ENCODE measurements at places on chromosomes 5 and 9.

DNA sequence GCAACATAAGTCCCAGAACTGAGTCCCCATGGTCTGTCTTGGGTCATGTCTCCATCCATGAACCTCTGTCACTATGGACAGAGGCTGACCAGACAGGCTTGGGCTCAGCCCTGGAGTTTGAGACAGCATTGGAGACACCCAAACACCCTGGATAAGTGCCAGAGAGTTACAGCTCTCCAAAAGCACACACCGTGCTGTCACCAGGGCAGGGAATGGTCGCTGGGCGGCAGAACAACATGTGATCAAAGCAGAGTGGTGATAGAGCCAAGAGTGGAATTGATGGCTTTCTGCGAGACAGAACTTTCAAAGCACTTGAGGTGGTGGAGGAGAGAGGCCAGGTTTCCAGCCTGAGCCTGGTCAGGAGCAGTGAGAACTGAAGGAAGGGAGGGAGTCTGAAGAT is 50.1 kb downstream of the DRD1 start:
- no peak for DNase-seq

DNA sequence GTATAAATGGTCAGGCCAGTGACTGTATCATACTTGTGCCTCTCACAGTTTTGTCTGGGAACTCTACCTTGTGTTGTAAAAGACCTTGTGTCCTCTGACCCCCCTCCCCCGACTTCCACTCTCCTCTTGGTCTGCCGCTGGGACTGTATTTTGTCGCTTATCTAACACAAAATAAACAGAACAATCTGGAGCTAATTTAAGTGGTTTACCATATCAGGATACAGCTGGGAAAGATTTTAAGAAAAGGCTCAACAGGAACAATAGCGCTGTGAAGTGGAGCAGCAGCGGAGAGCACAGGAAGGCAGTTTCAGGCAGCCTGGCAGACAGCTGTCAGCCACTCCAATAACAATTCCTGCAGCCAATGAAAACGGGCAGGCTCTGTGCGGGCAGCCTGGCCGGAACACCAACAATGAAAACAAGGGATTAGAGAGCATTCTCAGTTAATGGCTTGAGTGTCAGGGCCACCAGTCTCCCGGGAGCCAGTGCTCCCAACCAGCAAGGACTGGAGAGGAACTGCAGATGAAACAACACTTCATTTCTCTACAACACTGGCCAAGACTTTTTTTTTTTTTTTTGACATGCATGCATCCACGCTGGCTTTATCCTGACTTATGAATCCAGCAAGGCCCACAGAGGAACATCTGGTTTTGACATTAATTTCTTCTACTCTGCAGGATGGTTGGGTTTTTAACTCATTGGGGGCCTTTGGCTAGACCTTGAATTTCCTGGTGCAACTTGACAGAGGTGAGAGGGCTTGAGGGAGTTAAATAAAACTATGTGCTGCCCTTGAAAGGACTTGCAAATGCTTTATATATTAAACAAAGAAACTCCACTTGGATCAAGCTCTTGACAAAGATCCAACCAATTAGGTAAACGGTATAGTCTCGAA is 76.7 kb downstream of the ARSB start:
- DNase-seq: peak; percentile 70

GRCh38 chr5:141359790-141360426 is at the start of gene PCDHGB2:
Gene PCDHGB2, plus strand, starts transcription at chr5:141359994. Its CDS starts 142 bp downstream, at chr5:141360136.
- peak; percentile 53 for DNase-seq

DNA sequence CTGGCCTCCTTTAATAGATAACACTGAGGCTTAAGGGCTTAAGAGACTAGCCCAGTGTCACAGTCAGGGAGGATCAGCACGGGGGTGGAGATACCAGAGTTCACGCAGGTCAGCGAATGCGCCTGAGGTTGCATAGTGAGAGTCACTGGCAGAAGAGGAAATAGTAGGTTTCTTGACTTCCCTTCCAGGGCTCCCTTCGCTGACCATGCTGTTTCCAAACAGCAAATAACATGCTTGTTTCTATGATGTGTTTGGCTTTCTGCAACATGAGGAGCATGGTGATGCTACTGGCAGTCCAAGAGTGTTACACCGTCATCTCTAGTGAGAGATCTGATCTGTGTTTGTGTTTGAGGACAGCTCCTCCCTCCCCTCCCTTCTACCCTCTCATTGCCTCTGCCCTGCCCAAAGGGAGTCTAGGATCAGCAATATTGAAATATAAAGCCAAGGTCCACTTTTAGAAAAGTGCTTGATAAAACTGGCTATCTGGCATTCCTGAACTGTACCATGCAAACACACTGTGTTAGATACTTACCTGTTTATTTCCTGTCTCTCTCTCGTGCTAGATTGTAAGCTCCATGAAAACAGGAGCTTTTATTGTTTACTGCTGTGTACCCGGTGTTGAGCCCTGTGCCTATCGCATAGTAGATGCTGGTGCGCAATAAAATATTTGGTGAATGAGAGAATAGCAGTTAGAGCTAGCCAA is 12.3 kb downstream of the TLE4 start:
- DNase-seq: no peak

- DNase-seq: no peak
Measured at GRCh38 chr9:97366476-97366875, 45.4 kb upstream of the TDRD7 start.

DNA sequence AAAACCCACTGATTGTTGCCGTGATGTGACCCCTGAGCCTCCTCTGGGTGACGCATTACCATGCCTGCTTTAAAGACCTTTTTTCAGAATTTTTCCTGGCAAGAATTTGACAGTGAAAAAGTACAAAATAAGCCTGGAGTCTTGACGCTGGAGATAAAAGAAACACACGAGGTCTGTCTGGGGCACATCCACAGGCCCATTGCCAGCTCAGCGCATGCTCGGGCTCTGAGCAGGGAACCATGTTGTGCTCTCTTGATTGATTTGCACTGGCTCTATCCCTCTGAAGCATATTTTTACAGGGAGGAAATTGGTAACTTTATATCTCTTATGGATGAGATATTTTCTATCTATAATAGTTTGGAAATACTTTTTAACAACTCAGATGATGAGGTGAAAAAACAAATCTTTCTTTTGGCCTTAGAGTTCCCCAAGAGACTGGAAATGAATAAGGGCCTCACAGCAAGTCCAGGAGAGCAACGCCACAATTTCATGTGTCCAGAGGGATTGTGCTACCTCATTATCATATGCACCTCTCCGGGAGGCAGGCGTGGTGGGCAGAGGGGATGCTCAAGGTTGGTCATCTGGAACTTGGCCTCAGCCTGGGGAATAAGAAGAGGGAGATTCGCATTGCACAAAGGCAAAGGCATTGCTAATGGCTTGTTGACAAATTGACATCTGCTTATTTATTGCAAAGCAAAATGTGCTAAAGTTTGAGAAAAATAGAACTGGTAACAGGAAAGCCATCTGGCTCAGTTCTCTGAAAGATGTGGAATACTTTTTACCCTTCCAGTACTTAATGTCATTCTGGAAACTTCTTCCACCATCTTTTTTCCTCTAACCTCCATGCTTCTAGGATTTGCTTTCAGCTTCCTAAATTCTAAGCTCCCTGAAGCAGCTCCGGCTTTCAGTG is 183.8 kb downstream of the PJA2 start:
- DNase-seq: no peak

DNA sequence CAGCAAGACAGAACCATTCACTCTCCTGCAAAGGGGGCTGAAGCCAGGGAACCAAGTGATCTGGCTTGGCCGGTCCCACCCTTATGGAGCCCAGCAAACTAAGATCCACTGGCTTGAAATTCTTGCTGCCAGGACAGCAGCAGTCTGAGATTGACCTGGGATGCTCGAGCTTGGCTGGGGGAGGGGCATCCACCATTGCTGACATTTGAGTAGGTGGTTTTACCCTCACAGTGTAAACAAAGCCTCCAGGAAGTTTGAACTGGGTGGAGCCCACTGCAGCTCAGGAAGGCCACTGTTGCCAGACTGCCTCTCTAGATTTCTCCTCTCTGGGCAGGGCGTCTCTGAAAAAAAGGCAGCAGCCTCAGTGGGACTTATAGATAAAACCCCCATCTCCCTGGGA is 60.5 kb downstream of the TNFSF8 start:
- no peak for DNase-seq

DNA sequence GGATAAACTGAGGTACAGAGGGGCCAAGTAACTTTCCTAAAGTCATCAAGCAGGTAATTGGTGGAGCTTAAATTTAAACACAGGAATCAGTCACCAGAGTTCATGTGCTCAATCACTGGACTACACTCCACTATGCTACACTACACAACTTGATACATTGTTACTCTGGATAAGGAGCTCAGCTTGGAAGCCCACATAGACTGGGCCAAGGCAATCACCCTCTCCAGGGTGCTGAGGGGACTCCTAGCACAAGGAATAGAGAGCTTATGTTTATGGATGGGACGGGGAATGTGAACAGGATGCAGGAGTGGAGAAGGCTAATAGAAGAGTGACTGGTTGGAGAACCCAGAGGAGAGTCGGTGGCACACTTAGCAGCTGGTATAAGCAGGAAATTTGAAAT is 113.5 kb upstream of the NFIB start:
- no peak for DNase-seq

GRCh38 chr9:37947977-37948376 is 44.0 kb upstream of the SLC25A51 start:
- no peak for DNase-seq

- peak; percentile 19 for DNase-seq
Measured at GRCh38 chr9:96014078-96014477, 138.6 kb downstream of the ERCC6L2 start.

GRCh38 chr5:139228201-139228803 is 30.1 kb upstream of the SIL1 start:
- DNase-seq: no peak

DNA sequence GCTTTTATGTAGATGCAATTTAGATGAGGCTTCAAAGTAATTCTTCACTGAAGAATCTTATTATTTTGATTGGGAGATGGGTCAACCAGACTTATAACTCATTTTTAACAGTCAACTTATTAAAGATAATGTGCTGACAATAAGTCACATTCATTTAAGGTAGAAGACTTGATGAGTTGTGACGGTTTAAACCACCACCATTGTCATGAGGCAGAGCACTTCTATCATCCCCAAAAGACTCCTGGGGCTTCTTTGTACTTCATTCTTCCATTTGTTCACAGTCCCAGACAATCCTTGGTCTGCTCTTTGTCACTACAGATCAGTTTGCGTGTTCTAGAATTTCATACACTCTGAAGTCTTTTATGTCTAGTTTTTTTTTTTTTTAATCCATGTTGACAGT is 346.1 kb downstream of the RASEF start:
- no peak for DNase-seq

DNA sequence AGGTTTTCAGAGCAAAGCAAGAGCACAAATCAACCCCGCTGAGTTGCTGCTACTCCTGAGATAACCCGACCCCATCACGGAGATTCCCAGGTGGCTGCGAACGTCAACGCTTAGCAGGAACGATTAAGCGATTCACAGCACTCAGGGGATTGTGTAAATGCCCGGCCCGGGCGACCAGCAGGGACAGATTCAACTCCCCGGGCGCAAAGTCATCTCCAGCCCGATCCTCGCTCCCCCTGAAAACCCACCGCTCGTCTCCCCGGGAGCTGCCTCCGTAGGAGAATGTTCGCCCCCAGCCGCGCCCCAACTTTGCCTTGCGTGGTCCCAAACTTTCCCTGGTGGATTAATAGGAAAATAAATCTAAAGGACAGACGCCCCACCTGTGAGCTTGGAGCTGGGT is 685 bp downstream of the SLC24A2 start:
- DNase-seq: no peak

DNA sequence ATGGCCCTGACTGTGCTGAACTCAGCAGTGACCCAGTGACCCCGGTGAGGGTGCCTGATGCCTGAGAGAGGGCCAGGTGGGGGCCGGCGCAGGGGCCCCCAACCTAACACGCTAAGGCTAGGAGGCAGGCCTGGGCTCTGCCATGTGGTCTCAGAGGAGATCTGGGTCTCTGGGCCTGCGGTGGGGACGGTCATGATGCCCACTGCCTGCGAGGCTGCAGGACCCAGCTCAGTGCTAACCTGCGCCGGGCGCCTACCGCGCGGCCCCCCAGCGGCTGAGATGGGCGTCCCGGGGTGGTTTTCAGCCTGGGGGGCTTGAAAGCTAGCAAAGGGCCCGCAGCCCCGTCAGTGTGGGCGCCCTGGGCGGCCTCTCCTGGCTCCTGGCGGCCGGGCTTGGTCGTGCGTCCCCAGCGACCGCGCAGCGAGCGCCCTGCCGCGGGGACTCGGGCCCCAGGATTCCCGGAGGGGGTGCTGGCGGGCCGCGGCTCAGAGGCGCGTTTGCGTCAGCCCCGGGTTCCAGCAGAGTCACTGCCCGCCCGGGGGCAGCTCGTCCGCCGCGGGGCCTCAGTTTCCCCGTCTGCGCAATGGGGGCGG is 2.5 kb downstream of the EGFL7 start:
- DNase-seq: no peak

DNA sequence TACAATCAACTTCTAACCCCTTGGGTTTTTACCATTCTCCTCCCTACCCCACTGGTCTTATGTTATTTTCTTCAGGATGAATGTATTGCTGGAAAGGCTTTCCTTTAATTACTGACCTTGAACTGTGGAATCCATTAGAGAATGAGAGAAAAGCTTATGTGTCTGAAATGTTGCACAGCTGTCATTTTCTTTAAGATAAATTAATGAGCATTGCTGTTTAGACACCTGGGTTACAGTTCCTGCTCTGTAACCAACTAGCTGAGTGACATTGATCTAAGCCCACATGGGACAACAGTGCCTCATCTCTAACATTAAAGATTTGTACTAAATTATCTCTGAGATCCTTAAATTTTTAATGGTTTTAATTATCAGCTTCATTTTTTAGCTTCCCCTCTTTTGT is 507.0 kb downstream of the TAF11L14 start:
- DNase-seq: no peak

DNA sequence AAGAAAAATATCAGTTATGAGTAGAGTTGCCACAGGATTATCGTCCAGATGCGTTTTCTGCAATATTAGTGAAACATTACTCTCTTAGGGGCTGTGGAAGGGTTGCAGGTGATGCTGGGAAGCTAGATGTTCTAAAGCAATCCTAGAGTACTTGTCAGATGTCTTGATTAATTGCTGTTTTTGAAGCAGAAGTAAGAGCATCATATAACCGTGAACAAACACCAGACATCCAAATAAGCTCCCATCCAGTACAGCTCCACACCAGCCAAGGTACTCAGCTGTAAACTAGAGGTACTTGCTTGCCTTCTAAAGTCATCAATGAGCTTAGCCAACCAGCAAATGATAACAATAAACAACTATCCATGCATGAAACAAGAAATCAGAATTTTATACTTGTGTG is 131.1 kb downstream of the ST8SIA4 start:
- no peak for DNase-seq

DNA sequence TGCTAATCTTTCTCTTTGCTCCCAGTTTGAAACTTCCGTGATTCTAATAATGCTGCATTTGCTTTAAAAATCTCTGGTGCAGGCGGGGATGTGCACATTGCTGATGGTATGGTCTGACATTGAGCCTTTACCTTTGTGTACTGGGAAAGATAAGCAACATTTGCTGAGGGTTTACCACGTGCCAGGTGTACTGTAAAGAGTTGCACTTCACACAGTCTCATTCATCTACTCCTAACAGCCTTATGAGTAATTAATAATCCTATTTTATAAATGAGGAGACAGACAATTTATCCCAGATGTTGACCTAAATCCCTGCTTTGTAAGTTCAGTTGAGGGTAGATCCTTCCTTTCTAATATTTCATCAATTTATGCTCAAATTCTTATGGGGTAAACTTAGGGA is 726 bp upstream of the ADGRV1 start:
- no peak for DNase-seq
